ENCODE measurements at places on chromosomes 12 and 14.

- DNase-seq, result no peak
Measured at GRCh38 chr12:62931477-62931876, 3.5 kb downstream of the PPM1H start.

- no peak for DNase-seq
Measured at GRCh38 chr12:6093764-6094163, 30.7 kb downstream of the VWF start.

GRCh38 chr12:65217086-65217485 lies 47.7 kb downstream of the LEMD3 start:
- DNase-seq, result no peak

GRCh38 chr12:89777733-89778379 lies 69.2 kb upstream of the ATP2B1 start:
- DNase-seq, result no peak

GRCh38 chr14:20732979-20733635 lies 12.6 kb upstream of the EDDM3A start:
- no peak for DNase-seq

DNA sequence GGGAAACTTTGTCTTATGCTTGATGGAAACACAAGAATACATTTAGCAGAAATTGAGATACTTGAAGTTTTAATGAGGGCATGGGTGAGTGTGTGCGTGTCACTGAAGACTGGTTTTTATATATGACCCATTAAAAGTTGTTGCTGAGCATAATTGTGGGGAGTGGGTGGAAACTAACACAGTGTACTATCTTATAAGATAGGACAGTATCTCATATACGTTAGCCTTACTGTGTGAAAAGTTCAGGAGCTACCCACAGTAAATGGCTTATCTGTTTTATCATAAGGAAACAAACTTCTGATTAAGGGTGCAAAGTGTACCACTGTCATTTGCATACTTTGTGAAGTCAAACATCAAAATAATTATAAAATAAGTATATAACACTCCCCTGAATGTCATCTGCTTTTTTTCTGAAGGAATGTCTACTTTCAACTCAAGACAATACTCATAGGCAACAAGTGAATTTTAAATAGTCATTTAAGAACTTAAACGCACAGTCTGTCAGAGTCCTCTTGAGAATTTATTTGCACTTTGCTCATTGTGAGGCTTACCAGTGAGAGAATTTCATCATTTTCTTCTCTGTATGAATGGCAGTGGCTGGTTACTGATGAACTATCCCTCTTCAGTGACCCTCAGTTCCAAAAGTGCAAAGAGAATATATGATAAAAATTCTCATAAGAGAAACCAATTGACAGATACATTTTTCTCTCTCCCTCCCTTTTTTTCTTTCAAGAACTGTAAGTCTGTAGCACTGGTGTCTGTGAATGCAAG lies 4.2 kb downstream of the PDE3A start:
- no peak for DNase-seq

DNA sequence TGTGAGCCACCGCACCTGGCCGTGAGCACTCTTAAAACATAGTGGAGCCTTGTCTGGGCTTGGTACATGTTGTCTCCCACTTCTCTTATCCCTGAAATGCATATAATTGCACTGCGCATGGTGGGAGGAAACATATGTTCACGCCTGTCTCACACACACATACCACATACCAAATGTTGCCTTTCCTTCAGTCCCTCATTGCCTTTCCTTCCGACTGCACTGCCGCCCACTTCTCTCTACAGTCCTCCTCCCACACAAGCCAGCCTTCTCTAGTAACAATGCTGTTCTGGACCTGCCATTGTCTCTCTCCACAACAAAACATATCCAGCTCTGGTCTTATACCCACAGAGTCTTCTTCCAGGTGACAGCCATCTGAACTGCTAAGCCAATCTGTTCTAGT lies 88.3 kb upstream of the PTHLH start:
- no peak for DNase-seq

- no peak for DNase-seq
Measured at GRCh38 chr12:17992002-17992656, 97.9 kb downstream of the RERGL start.

DNA sequence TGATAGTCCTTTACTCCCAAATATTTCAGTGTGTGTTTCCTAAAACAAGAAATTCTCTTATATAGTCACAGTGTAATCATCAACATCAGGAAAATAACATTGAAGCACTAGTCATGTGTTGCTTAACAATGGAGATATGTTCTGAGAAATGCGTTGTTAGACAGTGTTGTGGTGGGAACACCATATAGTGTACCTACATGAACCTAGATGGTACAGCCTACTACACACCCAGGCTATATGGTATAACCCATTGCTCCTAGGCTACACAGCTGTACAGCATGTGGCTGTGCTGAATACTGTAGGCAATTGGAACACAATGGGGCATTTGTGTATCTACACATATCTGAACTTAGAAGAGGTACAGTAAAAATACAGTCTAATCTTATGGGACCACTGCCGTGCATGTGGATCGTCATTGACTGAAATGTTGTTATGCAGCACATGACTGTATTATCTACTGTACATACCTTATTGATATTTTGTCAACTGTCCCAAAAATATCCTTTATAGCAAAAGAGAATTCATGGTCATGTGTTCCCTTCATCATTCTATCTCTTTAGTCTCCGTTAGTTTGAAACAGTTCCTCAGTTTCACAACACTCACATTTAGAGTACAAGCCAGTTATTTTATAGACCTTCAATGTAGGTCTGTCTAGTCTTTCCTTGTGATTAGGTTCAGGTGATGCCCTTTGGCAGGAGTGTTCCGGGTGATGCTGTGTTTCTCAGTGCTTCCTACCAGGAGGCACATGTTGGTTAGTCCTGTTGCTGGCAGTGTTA lies 109.7 kb downstream of the SLC25A47 start:
- DNase-seq, result no peak

DNA sequence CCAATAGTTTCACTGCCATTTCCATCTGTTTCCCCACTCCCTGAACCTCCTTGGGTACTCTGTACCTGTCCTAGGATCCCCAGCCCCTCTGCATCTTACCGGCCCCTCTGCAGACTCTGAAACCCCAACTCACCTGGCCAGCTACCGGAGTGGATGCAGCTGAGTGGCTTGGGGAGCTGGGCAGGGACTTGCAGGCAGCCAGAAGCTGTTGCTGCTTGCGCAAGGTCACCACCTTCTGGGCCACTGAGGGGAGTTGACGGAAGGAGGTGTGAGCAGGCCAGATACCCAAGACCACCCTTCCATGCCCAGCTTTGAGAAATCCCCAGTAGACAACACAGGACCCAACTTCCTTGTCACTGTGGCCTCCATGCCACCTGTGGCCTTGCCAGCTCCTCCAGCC lies 6.3 kb downstream of the AGAP2 start:
- DNase-seq, result no peak

All from natural killer cell (primary cell).